GM13977 (cell line): ENCODE measurements at places on chromosomes 7 and 10.
A peak's percentile ranks its signal among the peaks of the same experiment; 100 is the strongest.

DNA sequence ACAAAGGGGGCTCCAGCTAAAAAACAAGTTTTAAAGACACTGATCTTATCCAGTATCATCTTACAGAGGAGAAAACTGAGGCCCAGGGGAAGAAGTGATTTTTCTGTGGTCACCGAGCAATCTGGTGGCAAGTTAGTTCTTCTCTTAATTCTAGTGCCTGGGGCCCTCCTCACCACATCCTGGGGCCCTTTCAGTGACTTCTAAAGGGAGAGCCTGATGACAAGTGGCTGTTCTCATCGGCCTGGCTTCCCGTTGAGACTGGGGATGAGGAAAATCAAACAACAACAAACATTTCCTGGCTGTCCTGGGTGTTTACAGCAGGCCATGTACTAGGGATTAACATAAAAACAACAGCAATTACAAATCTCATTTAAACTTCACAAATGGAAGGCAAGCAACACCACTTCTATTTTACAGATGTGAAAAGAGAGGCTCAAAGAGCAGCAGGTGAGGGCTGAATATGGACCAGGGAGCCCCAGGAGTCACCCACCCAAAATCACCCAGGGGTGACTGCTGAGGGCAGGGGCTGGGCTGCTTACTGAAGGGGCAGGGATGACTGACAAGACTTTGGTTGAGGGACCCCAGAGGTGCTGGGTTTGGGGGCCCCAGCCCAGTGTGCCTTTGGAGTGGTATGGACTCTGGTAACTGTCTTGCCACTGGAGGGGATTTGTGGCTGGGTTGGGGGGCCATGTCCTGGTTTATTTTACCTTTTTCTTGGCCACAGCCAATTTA, 24.7 kb upstream of the MTPAP start:
- DNase-seq: no peak

DNA sequence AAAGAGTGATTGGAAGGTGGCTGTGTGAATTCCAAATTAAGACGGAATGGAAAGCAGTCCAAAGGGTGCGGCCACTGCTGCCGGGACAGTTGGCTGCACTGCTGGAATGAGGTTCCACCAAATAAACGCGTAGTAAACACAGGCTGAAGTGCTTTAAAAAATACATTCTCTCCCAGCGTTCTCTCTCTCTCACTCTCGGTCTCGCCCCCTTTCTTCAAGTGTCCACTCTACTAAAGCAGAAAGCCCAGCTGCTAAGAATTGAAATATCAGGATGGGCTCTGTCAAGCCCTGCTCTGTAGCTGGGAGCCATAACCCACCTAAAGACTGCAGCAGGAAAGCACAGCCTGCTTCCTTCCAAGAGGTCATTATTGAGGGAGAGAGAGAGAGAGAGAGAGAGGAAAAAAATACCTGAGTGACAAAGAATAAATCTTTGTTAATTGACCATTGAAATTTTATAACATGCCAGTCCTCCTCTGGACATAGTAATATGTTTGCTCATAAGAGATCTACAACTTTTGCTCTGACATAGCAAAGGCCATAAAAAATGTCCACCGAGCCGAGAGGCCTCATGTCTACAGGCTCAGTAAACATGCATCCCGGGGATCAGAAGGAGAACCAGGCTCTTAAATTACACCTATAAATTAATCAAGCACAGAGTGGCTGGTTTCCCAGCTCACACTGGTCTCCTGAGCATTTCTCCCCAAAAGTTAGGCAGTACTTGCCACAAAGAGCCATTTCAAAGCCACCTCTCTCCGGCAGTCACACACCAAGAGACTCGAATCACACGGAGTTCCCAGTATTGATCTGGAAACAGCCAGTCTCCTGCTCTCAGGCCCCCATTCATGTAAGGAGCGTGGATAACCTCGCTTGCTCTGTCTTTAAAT, 72.8 kb downstream of the FGFR2 start:
- DNase-seq: no peak

DNA sequence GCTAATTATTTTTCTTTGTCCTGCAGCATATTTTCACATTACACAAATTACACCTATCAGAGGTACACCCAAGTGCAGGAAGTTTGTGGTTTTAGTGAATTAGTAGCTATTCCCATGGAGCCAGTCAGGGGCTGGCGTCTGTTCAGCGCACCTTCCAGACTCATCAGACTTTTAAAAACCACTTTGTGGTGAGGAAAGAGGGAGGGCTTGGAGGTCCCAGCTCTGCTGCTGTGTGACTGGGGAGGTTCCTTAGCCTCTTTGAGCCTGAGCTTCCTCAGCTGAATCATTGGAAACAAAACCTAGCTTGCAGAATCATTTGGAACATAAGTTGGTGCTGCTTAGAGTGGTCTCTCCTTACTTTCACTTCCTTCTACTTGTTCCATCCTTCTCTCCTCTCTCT, 175.4 kb downstream of the SORCS3 start:
- DNase-seq: no peak

DNA sequence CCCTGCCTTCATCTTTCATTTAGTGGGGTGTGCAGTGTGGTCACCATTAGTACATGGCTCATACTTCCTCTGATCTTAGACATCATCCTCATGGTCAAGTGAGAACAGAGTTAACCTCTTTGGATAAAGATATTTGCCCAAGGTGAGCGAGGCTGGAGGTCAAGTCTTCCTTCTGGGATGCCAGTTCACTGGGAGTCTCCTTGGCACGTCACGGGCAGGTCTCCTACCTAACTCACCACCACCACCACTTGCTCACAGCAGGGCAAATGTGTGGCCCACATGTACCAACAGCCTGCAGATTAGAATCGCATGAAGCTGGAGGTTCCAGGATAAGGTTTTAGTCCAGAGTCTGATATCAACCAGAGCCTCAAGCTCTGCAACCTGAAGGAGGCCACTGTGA, 164.6 kb downstream of the USP6NL start:
- DNase-seq: no peak

GRCh38 chr10:29304264-29304994, 15.6 kb downstream of the LYZL1 start:
- DNase-seq: peak; percentile 62

DNA sequence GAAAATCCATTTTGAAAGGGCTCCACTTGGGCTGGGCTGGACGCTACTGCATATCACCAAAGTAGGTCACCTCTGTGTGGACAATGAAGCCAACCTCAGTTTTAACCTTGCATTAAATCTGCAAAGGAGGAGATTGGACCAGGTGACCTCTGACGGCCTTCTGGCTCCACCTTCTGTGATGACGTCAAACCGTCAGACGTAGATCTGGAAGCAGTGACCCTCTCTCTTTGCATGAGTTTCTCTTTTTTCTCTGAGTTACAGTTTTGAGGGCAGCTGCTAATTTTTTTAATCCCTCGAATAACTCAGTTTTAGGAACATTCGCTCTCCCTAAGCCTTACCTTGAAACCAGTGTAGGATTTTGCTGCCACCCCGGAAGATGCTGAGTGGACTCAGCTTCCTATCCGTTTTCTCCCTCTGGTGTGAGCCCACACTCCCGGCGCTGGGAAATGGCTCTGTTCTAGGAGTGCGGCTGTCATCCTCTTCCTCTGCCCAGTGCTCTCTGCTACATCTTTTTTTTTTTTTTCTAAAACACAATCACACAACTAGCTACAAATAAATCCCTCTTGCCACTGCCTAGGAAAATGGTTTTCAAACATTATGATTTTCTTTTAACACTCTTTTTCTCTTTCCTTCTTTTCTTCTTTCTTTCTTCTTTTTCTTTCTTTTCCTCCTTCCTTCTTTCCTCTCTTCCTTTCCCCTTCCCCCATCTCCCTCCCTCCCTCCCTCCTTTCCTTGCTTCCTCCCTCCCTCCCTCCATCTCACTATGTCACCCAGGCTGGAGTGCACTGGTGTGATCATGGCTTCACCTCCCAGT, 27.7 kb upstream of the NMT2 start:
- DNase-seq: no peak

DNA sequence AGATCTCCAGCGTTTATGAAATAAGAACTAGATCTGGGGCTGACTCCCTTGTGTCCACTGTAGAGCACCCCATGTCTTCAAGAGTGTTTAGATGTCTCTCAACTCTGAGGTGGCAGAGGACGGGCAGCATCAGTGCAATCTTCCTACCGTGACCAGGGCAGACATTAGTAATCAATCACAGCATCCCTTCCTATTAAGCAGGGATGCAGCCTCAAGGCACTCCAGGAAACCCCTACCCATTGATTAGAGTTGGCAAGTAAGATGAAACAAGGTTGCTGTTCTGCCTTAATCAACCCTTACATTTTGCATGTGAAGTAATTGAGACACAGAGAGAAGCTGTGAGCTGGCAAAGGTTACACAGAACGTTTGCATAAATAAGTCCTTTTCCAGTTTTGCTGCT, 283.7 kb upstream of the ZMIZ1 start:
- DNase-seq: no peak

- DNase-seq: peak; percentile 32
Observed at GRCh38 chr10:101132636-101133473, 1.8 kb downstream of the TLX1 start.

DNA sequence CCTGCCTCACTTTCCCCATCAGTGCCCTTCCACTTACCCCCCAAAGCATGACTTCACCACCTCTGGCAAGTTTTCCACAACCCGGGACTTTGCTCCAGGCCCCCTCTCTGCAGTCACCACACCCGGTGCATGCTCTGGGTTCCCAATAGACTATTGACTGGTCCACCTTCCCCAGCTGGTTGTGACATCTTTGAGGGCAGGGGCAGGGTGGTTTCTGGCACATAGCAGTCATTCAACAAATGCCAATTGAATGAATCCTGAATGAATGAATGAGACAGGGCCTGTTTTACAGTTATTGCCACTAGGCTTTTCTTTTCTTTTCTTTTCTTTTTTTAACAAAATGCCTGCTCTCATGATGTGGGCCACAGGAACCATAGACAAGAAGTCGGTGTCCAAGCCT, 28.8 kb upstream of the DOCK1 start:
- DNase-seq: no peak

DNA sequence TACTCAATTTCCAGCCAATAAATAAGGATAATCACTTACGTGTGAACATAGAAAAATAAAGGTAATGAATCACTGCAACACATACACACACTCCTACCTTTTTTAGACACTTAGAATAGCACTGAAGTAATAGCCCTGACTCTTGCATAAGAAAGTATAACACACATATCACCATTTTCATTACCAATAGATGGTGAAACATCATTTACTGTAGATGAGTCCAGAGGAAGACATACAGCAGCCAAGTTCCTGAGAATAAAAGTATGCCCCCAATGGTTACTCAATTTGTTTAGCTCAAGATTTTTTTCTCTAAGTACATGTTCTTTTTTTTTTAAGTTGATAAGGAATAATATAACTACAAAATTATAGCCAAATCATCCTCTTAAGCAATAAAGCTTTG, 316.3 kb downstream of the PARD3 start:
- DNase-seq: no peak

- no peak for DNase-seq
Observed at GRCh38 chr10:117542706-117543224, at the start of gene EMX2. Gene EMX2 (plus strand): TSS chr10:117542746. CDS start chr10:117543268, 522 bp downstream.

- DNase-seq: no peak
Observed at GRCh38 chr7:127736511-127736910, 84.5 kb downstream of the SND1 start.

DNA sequence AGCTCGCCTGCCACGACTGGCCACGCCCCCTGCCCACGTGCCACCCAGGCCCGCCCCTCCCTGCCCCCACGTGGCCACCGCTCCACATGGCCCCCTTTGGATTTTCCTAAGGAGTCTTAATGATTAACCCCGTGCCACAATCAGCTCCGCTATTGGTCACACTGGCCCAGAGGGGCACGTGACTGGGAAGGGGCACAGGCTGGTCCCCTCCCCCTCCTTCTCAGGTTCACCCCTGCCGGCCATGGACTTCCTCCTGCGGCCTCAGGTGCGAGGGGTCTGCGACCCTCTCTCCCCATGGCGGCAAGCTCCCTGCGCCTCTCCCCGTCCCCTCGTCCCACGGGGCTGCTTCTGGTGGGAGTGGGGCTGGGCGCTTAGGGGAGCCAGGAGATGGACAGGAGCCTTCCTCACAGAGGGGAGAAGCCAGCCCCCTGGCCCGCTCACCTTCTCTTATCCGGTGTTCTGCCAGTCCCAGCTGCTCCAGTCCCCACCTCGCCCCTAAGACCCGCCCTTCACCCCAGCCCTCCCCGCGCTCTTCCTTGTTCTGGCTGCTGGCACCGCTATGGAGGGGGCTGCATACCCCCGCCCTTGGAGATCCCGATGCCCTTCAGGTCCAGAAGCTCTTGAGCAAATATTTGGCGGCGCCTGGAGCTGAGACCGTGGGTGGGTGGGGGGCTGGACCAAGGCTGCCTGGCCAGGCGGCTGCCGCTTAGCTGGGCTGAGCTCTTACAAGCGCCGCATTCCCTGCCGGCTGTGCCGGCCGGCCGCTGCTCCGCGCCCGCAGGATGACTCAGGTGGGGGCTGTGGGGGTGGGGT, 3.2 kb downstream of the SLC4A2 start:
- DNase-seq: no peak

- DNase-seq: no peak
Observed at GRCh38 chr10:3217301-3217700, 44.7 kb upstream of the PITRM1 start.

DNA sequence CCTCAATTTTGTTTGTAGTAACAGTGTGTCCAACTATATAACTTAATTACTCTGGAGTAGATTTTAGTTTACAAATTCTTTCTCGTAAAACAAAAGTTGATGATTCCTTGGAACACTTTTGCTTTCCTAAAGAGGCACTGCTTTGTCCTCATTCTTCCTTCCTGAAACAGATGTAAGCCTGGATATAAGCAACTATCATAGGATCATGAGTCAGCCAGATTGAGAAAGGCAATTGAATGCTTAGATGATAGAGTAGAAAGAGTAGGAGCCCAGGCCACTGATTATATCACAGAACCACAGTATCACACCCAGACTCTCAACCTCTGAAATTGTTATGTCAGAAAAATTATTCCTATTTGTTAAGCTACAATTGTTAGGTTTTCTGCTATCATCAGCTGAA, 69.9 kb downstream of the TMEM106B start:
- DNase-seq: no peak

DNA sequence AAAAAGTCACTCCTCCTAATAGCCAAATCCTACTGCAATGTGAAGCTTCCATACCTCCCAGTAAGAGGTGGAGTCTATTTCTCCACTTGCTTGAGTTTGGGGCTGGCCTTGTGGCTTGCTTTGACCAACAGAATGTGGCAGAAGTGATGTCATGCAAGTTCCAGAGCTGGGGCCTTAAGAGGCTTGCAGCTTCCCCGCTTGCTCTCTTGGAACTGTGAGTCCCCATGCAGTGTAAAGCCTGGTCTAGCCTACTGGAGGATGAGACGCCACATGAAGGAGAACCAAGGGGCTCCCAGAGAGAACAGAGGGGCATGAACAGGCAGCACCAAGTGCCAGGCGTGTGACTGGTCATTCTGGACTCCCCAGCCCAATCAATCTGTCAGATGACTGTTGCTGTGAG, 58.6 kb upstream of the OPALIN start:
- DNase-seq: no peak

DNA sequence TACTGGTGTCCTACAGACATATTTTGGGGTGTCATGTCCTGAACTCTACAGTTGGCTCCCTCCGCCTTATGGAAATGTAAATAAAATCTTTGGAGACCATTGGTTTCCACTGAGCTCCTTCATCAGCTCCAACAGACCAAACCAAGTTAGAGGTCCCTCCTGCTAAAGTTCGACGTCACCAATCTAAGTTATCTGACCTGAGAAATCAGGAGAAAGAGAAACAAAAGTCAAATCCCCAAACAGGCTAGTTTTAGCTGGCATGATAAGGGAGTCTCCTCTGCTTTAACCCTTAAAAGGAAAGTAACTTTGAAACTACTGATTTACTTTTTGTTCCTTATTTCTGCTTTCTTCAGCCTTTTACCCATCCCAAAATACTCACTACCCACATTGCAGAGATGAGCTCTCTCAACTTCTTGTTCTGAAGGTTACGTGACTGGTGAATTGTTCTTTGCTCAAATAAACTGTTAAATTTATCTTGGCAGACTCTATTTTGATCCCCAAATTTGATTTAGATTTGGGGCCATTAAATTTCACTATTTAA, 39.9 kb downstream of the AVL9 start:
- peak; percentile 18 for DNase-seq
